Lower leg skin (tissue), 4 donors: ENCODE measurements at places on chromosomes 4 and X. TPM values are rescaled to one million over a fixed set of nuclear protein-coding genes. Genes with fewer than 3 reads are reported as not detected.

The HERC5 gene
- total RNA-seq, result 2.6 TPM

DNA sequence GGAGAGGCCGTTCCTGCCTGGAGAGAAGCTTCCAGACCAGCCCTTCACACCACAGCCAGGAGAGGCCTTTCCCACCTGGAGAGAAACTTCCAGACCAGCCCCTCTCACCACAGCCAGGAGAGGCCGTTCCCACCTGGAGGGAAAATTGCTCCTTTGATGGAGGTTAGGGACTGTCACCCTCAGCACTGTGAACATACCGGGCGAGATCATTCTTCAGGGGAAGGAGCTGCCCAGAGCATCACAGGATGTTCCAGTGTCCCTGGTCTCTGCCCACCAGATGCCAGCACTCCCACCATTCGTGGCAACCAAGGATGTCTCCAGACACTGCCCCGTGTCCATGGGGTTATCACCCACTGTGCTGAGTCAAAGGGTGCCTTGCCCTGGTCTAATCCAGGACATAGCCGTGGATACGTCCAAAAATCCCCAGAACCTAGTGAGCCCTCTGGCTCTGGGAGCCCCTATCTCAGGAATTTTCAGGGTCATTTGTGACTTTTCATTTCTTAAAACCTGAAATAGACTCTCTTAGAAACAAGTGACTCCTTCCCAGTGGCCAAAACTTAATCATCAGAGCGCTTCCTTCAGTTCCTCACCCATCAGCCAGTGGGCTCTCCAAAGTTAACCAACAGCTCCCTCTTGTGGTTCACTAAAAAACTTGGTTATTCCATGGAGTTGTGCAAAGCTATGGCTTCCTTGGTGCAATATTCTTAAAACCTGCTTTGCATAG is 80.2 kb downstream of the CRMP1 start:
- no peak for DNase-seq

DNA sequence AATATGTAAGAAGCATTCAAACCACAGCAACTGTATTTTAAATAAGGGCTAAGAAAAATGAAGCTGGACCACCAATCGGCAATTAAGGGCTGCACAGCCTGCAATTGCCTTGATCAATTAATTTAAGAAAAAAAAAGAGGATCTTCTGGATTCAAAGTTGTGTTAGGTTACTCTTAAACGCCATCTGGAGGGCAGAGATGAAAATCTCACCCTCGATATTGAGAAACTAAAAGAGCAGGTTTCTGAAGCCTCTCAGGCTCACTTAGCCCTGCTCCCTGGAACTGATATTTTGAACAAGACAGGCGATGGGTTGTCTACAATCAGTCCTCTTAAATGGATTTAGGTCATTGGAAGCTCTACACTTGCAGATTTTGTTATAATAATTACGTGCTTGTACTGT is 579.4 kb downstream of the GRXCR1 start:
- no peak for DNase-seq

The UCP1 gene
- total RNA-seq, result not detected

DNA sequence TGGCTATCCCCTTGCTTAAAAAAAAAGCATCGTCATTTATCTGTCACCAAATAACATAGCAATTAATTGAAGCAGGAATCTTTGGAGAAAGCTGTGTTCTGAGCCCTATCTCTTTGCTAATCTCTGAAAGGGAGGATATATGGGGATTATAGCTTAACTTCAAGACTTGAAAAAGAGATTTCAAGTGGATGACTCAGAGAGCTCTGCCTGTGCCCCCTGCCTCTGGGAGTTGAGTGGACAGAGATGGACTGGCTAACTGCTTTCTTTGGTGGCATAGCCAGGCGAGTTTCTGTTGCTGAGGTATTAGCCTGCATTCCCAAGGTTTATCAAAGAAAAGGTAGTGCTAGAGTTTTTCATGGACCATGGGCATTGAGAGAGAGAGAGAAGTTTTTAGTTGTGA is 91.6 kb downstream of the DDIT4L start:
- DNase-seq, result no peak

The CENPU gene
- total RNA-seq, result 14.8 TPM

DNA sequence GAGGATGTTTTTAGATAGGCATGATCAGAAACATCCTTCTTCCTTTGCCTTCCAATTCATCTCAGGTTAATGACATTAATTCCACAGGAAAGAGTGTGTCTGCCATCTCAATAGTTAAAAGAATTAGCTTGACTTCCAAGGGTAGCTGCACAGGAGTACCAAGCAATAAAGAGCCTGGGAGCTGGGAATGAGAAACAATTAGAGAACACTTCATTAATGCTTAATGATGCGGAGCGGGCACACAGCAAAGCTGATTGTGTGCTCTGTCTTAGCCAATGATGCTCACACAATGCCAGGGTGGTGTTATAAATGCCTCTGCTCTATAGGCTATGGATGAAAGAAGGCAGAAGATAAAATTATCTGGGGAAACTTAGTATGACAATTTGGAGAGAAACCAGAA is 1052.5 kb upstream of the LCORL start:
- no peak for DNase-seq

The COX7B2 gene
- total RNA-seq, result not detected

- DNase-seq, result no peak
Measured at GRCh38 chr4:133597251-133597650, 448.2 kb downstream of the PCDH10 start.

DNA sequence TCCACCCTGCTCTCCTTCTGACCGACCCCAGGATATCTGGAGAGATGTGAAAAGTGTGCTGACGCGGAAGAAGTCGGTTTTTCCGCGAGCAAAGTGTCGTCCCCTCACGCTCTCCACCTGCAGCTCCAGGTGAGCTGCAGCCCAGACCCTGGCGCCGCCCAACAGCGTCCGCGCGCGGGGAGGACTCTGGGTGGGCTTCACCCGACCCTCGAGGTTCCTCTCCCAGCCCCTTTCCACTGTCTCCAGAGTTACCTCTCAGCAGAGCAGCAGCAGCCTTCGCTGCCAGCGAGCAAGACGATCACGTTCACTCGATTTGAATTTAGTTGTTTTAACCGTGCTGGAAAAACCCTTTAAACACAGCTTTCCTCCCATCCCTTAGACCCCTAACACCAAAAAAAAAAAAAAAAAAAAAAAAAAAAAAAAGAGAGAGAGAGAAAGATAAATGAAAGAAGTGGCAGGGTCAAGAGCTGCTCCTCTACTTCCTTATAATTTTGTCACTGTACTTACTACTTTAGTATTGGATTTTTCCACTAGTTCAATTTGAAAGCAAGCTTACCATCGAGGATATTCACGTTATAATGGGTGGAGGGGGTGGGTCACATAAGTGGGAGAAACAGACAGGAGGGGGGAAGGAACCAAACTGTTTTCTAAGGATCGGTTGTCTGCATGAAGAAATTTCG is 758 bp upstream of the NR3C2 start:
- DNase-seq, result peak; percentile 21

DNA sequence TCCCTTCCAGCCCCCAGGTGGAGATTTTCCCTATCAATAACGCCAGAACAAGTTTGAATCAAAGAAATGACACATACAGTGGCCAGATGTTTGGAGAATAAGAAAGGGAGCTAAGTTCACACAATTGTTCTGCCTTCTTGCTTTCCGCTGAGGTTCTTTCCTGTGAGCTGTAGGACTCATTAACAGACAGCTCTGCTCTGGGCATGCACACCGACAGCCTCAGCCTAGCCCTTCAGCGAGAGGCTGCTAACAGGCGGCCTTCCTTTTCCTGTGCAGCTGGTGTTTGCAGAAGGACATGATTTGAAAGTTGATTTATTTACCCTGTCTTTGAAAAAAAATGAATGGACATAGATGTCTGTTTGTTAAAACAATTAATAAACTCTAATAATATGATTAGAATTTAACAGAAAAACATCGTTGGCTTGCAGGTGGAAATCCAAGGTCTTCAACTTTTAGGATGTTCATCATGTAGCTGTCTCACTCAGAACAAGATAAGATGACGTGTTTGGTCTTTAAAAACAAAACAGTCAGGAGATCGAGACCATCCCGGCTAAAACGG is 183.3 kb downstream of the KDR start:
- no peak for DNase-seq

- peak; percentile 96 for DNase-seq
Measured at GRCh38 chr4:1309261-1310010, 19.7 kb downstream of the MAEA start.

DNA sequence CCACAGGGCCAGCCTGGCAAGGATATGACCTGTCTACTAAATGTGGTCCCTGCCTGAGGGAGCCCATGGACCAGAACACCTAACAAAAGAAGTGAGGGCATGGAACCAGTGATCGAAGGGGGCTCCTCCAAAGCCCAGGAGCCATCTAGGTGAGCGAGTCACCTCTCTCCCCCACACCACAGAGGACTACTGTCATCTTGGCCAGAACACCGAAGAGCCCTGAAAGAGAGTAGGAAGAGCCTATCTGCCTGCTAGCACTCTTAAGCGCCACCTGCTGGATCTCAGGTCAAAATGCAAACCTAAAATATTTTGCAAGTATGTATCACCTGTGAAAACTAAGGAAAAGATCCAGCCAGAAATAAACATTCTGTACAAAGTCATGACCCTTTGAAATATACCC is 137.9 kb upstream of the ZXDB start:
- no peak for DNase-seq

DNA sequence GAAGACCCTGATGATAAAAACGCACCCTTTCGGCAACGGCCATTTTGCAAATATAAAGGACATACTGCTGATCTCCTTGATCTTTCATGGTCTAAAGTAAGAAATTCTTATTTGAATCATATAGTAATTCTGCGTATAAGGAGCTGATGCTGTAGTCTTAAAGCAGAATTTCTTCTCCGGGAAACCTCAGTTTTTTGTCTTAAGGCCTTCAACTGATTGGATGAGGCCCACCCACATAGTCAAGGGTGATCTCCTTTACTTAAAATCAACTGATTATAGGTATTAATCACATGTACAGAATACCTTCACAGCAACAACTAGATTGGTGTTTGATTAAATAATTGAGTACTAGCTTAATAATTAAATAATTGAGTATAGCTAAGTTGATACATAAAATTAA is 62.8 kb upstream of the DOCK11 start:
- no peak for DNase-seq

- DNase-seq, result no peak
Measured at GRCh38 chrX:154829926-154830442, 4.5 kb downstream of the SMIM9 start.

DNA sequence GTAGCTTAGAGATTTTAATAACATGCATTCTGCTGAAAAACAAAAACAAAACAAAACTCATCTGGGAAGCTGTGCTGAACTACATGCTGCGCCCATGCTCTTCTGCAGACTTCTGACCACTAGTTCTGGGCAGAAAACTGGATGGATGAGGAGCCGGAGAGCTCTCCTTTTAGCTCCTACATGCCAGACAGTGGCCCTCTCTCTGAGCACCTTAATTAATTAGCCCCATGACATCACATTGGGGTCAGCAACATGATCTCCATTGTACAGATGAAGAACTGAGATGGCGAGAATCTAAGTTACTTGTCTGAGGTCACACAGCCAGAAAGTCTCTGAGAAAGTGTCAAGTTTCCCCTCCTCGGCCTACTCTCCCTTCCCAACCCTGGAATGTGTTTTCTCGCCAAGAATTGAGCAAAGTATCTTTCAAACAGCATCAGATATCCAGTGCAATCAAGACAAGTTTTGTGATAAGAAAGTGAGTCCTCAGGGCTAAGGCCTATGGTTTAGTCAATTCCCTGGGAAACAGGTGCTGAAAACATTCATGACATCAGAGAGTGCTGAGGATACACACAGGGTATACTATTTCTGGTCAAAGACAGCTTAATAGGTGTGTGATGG is 21.6 kb downstream of the SCD5 start:
- DNase-seq, result no peak

DNA sequence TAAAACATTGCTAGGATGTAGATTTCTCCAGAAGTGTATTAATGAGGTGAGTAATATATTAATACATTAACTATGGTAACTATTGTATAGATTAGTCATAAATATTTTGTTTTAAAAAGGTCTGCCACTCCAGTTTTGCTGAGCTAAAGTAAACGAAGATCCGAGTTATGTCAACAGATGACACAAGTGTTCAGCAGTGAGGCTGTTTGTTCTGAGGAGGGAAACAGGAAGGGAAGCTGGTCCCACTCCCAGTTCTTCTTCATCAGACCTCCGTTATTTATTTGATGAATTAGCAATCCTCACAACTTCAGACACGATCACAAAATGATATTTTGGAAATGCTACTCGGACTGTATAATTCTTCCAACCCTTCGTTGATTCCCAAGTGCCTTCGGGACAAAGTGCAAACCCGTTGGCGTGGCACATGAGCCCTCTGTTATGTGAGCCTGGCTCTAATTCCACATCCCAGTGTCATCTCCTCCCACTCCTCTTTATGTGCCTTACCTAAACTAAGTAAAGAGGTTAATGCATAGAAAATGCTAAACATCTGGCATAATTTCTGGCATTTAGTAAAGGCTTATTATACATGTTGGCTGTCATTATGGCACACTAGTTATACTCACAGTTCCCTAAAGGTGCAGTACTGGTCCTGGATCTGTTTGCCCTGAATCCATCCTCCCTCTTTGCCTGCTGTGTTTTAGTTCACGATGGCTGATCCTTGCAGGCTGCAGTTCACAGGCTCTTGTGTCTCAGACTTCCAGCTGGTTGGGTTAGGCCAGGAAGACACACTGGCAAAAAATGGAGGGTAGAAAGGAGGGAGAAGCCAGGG is 190.6 kb upstream of the LNX1 start:
- no peak for DNase-seq

GRCh38 chr4:30721185-30722091 is 1.3 kb downstream of the PCDH7 start:
- DNase-seq, result peak; percentile 86

DNA sequence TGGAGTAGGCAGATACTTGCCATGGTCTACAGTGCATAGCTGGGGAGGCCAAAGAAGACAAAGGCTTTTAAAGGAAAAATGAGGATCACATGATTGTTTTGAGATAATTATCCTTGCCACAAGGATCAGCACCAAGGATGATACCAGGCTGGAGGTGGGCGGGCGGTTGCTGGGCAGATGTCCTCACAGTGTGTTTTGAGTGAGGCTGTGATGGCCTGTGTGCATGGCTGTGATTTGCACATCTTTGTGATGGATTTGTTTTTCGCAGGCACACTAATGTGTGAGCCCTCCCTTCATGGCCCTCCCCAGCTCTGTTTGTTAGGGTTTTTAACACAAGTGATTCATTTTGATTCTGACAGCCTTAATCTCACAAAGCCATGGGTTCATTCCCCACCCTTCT is 46.8 kb downstream of the RGS12 start:
- no peak for DNase-seq

The TRPC5OS gene
- not detected for total RNA-seq

GRCh38 chr4:186351668-186352194 is 85.7 kb downstream of the F11 start:
- no peak for DNase-seq

The RAI2 gene
- total RNA-seq, result 13.3 TPM

The CLGN gene
- 0.52 TPM for total RNA-seq

The SHROOM2 gene
- 9.6 TPM for total RNA-seq

DNA sequence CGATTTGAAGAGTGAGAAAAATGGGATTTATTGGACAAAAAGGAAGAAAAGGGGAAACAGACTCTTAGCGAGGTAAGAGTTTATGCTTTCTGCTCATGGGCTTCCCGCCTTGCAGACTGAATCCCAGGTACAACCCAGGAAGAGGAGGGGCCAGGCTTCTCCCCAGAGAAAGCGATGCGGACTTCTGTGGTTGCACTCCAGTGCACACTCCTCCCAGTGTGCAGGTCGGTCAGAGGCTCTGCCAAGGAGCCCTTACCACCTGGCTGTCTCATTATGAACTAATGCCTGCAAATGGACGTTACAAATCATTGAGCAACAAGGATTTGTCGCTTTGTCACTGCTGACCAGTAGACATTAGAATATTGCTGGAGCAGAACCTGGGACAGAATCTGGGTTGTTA is 39.9 kb upstream of the GLRA2 start:
- DNase-seq, result no peak
